ENCODE measurements at places on chromosomes 16 and 17.

GRCh38 chr17:32960815-32961214 lies 30.8 kb upstream of the SPACA3 start:
- DNase-seq, result no peak

DNA sequence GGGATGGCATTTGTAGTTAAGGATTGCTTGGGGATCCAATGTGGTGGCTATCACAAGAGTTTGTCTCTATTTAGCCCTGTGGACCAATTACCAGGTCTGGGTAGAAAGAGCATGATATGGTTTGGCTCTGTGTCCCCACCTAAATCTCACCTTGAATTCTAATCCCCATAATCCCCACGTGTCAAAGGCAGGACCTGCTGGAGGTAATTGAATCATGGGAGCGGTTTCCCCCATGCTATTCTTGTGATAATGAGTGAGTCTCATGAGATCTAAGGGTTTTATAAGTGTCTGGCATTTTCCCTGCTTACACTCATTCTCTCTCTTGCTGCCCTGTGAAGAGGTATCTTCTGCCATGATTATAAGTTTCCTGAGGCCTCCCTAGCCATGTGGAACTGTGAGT lies 86.4 kb upstream of the HS3ST4 start:
- DNase-seq, result no peak

DNA sequence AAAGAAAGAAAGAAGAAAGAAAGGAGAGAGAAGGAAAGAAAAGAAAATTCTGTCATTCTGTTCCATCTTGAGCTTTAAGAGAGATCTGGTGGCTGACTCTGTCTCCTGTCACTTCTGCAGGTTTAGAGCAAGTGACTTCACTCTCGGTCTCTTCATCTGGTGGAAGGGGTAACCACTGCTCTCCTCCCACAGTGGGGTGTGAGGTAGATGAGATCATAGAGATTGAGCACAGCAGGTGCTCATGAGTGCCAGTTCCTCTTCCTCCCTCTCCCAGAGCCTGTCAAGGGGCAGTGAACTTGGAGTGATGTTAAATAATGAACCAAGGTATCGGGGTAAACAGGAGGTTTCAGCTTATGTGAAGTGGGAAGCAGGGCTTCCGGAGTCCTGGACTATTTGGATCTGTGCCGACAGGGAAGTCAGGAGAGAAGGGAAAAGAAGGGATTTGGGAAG lies 47.7 kb downstream of the BEAN1 start:
- peak; percentile 46 for DNase-seq

GRCh38 chr17:81666092-81666341 lies 388 bp downstream of the OXLD1 start:
- no peak for DNase-seq

GRCh38 chr16:85451641-85452363 lies 161.3 kb upstream of the GSE1 start:
- no peak for DNase-seq

GRCh38 chr17:66951605-66951953 lies 12.9 kb upstream of the CACNG4 start:
- no peak for DNase-seq

GRCh38 chr16:4053301-4053845 lies 62.9 kb downstream of the ADCY9 start:
- DNase-seq, result no peak

GRCh38 chr16:68273459-68273858 lies 9.1 kb downstream of the SLC7A6 start:
- no peak for DNase-seq

DNA sequence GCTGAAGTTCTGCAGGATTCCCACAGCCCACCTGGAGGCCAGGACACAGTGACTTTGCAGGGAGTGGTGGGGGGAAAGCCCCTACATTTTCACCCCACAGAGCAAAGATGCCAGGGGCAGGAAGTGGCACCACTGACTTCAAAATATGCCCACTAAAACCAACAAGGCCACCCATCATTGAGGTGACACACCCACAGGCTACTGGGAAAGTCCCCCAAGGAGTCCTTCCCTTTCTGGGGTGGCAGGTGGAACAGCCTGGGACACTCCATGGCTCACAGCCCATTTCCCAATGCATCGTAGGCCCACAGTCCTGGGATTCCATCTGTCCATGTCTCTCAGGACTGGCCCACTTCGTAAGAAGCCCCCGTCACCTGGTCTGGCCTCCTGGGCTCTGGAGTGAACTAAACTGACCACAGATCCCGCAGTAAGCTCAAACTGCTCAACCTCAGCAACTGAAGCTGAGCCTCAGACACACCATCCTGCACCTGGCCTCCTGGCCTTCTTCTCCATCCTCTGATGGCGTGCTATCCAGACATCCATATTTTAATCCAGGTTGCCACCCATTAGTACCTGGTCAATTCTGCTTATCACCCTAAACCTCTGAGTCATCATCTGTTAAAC lies 7.5 kb upstream of the CCL1 start:
- DNase-seq, result no peak

DNA sequence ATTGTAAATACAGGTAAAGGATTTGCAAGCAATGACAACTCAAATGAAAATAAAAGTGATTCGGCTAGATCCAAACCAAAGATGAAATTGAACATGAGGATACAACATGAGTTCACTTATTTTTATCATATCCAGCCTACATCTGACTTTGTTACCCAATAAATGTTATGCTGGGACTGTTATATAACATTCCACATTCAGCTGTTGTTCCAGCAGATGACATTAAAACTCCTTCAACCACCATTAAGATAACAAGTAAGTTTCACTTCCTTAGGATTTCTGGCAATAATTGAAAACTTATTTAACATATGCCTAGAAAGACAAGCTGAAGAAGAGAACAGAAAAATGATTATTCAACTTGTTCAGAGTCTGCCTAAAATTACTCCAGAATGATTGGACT lies 729.4 kb downstream of the CDH11 start:
- no peak for DNase-seq

DNA sequence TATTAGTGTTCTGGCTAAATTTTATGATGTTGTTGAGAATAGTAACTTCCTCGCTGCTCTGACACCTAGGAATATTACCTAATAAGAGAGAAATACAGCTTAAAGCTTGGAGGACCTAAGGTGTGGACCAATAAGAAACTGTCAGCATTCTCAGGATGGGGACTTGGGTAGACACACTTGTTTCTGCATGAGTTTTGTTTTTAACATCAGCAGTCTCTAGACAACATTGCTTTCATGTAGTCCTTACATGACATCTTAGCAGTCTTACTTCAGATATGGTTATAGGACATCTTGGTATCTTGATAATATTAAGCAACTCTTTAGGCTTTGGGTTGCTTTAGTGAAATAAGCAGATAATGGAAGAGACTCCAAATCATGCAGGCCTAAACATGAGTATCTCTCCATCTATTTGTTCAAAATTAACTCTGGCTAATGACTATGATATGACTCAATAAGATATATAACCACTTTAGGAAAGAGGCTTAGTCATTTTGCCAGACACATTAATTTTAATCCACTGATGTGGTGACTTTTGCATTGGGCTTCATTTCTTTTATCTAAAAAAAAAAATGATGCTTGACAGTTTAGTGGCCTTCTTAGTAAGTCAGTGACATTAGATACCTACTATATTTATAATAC lies 84.5 kb downstream of the WNT3 start:
- no peak for DNase-seq

GRCh38 chr16:15598648-15599190 lies 44.2 kb downstream of the MARF1 start:
- no peak for DNase-seq

DNA sequence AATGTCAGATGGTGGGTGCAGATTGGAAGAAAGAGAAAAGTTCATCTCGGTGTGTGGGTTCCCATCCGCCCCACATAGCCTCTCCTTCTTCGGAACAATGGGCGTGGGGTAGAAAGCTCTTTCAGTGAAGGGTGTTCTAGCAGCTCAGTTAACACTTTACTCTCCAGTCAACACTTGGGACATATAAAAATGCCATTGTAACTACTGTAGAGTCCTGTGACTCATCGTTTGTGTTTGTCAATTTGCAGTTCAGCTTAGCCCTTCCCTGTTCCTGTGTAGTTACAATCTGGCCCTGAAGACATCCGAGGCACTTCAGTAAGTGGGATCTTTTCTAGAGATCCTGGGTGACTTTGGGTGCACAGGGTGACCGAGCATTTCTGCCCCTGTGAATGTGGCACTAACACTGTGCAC lies 11.5 kb upstream of the CLEC18C start:
- no peak for DNase-seq

GRCh38 chr17:17837966-17838962 lies 1.5 kb upstream of the SREBF1 start:
- DNase-seq, result no peak

- DNase-seq, result no peak
These were observed 13.6 kb upstream of the TVP23A start for GRCh38 chr16:10831894-10832886.

- DNase-seq, result no peak
These were observed 5.7 kb downstream of the MATCAP1 start for GRCh38 chr16:67177743-67178699.

DNA sequence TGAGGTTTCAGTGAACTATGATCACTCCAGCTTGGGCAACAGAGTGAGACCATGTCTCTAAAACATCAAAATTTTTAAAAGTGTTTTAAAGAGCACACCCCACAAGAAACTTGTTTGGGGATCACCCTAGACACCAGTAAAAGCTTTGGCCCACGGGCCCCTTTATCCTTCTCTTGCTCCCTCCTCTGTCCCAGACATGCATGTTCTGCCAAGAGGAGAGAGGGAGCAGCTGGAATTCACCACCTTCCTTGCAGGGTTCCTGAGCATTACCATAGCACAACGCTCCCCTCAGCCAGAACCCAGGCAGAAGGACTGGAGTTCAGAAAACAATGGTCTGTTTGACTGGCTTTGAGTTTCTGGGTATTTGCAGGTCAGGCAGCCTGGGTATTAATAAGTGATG lies 214.3 kb upstream of the CDH5 start:
- DNase-seq, result no peak

GRCh38 chr16:1436731-1437355 lies 6.0 kb downstream of the PERCC1 start:
- no peak for DNase-seq

- DNase-seq, result no peak
These were observed 23.9 kb upstream of the TMEM98 start for GRCh38 chr17:32903774-32904673.
